ENCODE measurements at places on chromosomes 2 and 18. TPM values are rescaled to one million over a fixed set of nuclear protein-coding genes. Genes with fewer than 3 reads are reported as not detected.

HOXD10 gene
- 14.4 TPM for total RNA-seq

DNA sequence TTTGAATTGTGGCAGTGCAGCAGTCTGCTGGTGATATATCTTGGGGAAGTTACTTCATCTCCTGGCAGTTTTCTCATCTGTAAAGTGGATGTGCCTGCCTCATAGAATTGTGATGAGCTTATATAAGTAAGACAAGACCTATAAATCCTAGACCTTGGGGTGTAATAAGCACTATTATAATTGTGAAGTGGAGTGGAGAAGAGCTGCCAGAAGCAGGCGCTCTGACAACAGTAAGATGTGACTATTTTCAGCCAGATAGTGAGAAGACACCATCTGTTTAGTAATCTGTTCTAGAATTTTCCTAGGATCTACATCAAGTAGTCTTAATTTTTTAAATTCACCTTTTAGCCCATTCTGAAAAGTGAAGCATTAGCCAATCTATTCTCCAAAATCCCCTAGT is 85.6 kb upstream of the TSPYL6 start:
- DNase-seq, result no peak

DNA sequence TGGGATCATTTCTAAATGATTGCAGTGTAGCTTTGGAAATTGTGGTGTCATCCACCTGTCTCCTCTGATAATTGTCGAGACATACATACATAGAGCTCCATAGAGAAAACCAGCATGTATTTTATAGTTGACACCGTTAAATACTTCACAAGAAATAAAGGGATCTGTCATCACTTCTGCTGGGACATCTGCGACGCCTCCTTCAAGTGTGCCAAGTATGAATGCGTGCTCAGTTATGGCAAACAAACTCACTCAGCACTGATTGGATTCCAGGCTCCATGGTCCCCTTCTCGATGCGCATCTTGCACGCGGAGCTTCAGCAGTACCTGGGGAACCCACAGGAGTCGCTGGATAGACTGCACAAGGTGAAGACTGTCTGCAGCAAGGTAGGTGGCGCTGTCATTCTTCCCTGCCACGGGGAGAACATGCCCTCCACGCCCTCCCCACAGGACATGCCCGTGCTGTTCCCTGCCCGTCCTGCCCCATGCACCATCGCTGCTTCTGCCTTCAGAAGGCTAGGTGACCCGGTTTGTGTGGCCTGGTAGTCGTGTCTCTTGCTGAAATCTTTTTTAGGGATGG is 64.1 kb downstream of the TRAPPC12 start:
- no peak for DNase-seq

- DNase-seq, result no peak
Measured at GRCh38 chr2:120392923-120393322, 47.0 kb downstream of the INHBB start.
